ENCODE measurements at places on chromosomes 2 and 18.

- DNase-seq = no peak
Measured at GRCh38 chr2:15736396-15737180, 144.9 kb downstream of the DDX1 start.

DNA sequence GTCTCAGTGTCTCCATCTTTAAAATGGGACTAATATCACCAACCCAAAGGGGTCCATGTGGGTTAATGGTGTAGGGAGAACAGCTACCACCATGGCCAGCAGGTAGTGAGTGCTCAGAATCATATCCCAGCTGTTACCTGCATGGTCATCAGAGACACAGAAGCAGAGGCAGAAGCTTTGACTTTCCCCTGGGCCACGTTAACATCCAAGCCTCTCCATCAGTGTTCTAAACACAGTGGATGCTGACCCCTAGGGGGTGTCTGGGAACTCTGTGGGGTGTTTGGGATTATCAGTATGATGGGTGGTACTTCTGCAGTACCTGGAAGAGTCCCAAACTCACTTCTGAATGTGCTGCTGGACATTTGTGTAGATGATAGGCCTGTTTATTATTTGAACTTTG lies 93.6 kb downstream of the GYPC start:
- no peak for DNase-seq

GRCh38 chr2:119170504-119170903 lies 12.0 kb upstream of the C1QL2 start:
- no peak for DNase-seq

DNA sequence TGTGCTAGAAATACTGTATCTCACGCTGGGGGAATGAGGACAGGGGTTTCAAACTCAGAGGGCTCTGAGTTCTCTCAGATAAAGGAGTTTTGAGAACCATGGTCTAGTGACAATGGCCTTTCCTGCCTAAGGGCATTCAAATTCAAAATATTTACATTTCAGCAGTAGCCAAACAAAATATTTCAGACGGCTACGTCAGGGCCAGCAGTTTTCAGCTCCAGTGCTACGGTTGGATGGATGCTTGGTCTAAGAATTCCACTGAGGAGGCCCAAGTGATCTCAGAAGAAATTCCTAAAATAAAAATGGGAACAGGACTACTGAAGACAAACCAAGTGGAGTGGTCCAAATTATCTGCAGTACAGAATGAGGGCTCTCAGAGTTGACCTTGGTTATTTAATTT lies 41.1 kb upstream of the SCG2 start:
- no peak for DNase-seq

GRCh38 chr2:189580241-189580651 lies 340 bp downstream of the SLC40A1 start:
- peak; percentile 6 for DNase-seq

DNA sequence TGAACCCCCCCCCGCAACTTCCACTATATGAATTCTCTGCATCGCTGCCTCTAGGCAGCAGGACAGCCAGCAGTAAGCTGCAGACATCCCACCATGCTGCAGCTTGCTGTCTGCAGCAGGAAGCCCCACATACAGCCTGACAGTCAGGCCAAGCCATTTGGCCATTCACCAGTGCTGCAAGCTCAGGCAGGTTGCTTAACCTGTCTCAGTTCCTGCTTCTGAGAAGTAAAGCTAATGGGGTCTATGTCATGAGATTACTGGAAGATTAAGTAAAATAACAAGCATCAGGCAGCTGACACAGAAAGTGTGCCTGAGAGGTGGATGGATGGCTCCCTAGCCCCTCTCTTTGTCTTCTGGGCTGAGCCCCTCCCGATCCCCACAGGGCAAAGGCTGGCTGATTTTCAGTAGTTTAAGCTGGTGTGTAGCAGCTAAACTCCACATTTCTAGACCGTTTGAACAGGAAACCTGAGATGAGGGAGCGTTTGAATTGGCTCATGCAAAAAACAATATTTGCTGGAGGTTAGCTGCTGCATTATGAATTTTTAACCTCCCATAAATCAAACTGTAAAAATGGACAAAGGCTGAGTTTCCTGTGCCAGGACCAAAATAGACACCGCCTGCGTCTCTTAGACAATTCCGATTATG lies 193.8 kb upstream of the ARL4C start:
- DNase-seq = no peak
